ENCODE measurements at places on chromosomes 13 and 19.

GRCh38 chr13:106152047-106152446 lies 383.4 kb downstream of the EFNB2 start:
- DNase-seq, result no peak

DNA sequence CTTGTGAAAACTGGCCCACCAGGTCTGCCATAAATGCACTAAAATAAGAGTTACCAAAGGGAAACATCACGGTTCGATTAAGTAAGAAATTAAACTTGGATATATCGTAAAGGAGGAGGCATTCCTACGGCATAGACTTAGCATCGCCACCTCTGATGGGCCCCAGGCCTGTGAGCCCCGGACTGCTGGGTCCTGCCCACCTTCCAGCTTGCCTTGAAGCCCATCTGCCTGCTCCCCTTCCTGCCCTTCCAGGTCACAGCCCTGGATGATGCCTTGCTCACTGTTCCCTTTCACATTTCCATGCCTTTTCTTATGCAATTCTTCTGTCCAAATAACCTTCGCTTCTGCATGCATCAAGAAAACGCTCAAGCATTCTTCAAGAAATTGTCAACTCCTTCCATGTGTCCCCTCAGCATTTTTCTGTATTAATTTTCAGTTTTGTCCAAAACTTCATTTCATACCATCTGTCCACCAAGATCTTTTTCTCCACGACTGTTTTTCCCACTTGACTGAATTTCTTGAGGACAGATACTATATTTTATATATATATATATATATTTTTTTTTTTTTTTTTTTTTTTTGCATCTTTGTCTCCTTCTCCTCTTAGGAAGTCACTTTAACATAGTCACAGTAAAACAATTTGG lies 91.2 kb downstream of the DOCK9 start:
- no peak for DNase-seq

DNA sequence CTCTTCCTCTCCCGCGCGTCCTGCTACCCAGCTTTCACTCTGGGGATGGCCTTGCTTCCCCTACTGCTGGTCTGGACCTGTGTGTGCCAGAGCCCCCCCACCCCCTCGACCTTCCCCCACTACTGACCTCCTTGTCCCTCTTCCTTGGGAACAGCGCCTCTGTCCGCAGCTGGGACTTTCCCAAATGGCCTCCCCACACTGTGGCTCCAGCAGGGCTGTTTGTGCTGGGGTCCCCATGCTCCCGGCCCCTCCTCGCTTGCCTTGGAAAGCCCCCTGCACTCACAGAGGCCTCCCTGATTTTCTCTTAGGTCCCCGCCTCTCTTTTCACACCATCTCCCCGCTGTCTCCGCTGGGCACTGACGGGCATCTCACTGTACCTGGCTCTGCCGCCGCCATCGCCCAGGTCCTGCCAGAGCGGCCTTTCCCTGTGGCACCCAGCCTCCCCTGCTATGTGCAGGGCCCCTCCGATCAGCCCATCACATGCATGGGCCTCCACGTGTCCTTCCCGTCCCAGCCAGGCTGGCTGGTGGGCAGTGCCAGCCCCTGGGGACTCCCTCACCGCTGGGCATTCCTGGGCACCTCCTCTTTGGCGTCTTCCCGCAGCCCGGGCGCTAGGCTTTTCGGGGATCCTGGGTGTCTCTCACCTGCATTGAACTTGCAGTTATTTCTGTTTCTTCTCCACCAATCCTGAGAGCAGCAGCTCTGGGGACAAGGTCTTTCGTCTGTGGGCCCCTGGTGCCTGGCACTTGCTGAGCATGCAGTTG lies 118.7 kb downstream of the ATP11A start:
- DNase-seq, result no peak

DNA sequence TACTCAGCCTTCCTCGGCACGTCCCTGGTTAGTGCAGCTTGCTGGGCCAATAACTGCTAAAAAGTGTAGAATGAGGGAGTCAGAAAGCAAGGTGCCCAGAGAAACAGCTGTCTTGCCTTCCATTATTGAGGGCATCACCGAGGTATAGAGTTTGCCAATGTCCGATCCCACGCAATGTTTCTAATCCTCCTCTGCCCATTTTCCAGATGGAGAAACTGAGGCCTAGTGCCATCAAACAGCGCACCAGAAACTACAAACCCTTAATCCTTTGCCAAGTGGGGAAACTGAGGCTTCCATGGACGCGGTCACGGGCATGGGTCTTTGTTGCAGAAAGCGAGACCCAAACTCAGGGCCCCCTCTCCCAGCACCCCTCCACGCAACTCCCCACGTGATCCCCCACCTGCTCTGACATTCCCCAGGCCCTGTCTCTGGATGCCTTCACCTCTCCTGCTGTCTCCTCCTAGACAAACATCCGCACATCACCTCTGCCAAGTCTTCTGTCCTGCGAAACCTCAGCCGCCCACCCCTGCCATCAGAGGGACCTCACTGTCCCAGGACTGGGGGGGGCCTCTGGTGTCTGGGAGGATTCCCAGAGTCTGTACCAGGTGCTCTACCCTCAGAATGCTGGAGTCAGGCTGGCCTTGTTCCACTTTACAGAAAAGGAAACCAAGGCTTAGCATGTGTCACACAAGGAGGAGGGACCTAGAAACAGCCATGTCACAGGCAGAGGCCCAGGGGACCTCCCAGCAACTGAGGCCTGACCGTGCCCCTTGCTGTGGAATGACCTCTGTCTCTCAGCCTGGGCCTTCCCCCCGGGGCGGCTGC lies 930 bp upstream of the PDE4C start:
- no peak for DNase-seq

DNA sequence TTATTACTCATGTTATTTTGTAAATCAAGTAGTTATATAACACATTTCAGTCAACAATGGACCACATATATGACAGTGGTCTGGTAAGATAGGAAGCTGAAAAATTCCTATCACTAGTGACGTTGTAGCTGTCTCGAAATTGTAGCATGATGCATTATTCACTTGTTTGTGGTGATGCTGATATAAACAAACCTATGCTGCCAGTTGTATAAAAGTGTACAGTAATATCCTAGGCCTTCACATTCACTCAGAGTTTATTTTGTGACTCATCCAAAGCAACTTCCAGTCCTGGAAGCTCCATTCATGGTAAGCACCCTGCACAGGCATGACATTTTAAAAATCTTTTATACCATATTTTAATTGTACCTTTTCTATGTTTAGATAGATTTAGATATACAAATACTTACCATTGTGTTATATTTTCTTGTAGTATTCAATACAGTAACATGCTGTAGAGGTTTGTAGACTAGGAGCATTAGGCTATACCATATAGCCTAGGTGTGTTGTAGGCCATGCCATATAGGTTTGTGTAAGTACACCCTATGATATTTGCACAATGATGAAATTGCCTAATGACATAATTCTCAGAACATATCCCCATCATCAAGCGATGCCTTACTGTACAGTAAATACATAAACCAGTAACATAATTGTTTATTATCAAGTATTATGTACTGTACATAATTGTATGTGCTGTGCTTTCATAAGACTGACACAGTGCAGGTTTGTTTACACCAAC lies 49.3 kb downstream of the IFT88 start:
- no peak for DNase-seq
